SHP77 treated with DMSO at 0.1 percent for 48 hours (cell line): ENCODE measurements at places on chromosomes 12 and 14.

DNA sequence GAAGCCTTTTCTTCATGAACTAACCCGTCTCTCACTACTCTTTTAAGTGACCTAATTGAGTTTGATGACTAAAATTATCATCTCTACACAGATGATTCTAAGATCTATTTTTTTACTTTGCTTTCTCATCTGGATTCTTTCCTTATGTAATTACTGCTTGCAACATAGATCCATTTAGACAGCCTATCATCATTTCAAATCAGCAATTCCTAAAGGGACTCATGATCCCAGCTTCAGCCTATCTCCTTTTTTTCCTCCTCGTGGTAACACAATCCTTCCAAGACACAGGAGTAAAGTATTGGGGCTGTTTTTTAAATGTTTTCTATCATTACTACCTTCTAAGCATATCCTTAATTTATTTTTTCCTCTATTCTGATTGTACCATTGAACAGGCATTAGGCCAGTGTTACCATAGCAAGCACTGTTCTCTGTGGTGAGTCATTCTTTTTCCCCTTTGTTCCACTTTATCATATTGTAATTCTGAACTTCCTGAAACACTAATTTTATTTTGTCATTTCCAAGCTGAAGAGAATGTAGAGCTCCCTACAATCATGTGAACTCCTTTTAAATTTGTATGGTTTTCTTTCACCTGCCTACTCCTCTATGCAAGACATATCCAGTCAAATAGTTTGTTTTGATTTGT, 190.4 kb upstream of the FAR2 start:
- DNase-seq, result no peak

- no peak for DNase-seq
These were observed 13.6 kb downstream of the TTC9 start for GRCh38 chr14:70655110-70655826.

DNA sequence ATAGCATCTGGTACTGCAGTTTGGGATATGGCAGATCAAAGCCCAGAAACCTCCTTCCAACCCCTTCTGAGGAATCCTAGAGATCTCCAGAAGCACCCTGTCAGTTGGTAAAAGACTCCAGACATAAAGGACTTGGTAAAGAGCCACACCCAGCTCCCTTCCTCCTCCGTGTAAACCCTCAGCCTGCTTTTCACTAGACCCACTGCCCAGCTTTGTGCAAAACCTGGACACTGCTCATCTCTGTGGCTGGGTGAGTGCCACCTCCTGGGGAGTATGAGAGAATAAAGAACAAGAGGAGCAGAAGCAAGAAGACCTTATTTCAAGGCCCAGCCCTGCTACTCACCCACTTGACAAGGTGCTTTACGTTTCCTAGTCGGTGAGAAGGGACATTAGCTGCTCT, 33.0 kb downstream of the ANO2 start:
- DNase-seq, result no peak

GRCh38 chr12:25243680-25243990, 7.1 kb downstream of the KRAS start:
- no peak for DNase-seq

GRCh38 chr14:32913725-32914124, 25.0 kb upstream of the NPAS3 start:
- no peak for DNase-seq

- no peak for DNase-seq
These were observed 1081.4 kb upstream of the LRFN5 start for GRCh38 chr14:40525314-40525713.

DNA sequence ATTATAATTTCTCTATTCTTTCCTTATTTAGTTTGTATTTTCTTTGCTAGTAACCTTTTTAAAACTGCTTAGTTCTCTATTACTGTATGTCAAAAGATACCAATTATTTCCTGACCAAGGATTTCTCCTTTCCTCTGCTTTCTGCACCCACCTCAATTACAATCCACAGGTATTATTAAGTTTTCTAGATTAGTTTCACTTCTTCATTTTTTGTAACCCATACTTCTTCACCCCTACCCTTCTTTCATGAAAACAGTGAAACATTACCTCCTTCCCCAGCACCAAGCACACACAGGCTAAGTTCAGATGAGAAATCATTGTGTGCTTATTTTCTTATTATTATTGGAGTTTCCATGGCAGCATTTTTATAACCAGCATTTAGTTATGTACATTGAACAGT, 318.5 kb upstream of the MDGA2 start:
- DNase-seq, result no peak

DNA sequence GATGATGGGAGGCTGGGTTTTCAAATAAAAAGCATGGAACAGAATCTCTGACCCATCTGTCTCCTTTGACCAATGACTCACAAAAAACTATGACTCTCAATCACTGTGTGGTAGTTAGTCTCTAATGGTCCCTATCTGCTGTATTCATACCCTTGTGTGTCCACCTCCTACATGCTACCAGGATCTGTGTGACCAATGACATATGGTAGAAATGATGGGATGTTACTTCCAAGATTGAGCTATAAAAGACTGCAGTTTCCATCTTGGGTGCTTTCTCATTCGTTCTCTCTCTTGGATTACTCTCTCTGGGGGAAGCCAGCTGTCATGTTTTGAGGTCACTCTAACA, 144.7 kb upstream of the BTG1 start:
- no peak for DNase-seq

DNA sequence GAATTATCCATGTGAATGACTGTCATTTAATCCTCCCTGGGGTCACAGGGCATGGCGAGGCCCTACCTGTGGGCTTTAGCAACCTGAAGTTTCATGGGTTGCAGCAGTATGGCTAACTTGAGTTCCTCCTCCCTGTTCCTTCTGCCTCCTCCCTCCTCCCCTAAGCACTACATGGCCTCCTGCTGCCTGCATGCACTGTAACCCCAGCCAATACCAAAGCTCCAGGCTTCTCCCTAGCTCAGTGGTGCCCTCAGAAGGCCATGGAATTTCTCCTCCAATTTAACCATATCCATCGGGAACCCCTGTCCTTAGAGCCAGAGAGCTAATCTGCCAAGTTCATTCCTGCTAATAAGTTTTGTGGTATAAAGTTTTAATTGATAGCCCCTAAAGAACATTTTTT, 95.1 kb downstream of the NT5DC3 start:
- no peak for DNase-seq

- DNase-seq, result no peak
These were observed 14.0 kb upstream of the FBXO33 start for GRCh38 chr14:39446131-39446744.

GRCh38 chr12:33047666-33048065, 151.1 kb upstream of the PKP2 start:
- DNase-seq, result no peak

GRCh38 chr12:123938679-123939480, 33.8 kb downstream of the CCDC92 start:
- DNase-seq, result no peak

DNA sequence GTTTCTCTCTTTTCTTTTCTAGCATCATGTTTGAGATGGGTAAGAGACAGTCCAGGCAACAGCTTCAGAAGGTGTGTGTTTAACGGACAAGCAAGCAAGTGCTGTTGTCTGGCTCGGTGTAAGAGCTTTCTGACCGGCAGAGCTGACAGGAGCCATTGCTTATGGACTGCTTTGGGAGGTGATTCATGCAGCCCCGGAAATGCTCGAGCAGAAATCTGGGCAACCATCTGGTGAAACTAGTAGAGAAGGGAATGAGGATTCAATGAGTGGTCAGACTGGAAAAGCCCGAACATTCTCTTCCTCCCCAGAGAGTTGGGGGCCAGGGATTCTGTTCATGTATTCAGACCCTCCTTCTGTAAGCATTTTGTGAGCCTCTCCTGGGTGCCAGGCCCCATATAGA, 24.4 kb downstream of the TUNAR start:
- DNase-seq, result no peak

DNA sequence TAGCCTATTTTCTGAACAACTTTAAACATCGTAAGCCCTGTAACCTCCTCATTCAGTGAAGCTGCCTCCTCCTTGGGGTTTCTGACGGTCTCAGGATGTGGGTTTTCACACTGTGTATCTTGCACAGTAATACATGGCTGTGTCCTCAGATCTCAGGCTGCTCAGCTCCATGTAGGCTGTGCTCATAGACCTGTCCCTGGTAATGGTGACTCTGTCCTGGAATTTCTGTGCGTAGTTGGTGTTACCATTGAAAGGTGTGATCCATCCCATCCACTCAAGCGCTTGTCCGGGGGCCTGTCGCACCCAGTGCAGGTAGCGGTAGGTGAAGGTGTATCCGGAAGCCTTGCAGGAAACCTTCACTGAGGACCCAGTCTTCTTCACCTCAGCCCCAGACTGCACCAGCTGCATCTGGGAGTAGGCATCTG, 980.5 kb downstream of the TMEM121 start:
- no peak for DNase-seq

DNA sequence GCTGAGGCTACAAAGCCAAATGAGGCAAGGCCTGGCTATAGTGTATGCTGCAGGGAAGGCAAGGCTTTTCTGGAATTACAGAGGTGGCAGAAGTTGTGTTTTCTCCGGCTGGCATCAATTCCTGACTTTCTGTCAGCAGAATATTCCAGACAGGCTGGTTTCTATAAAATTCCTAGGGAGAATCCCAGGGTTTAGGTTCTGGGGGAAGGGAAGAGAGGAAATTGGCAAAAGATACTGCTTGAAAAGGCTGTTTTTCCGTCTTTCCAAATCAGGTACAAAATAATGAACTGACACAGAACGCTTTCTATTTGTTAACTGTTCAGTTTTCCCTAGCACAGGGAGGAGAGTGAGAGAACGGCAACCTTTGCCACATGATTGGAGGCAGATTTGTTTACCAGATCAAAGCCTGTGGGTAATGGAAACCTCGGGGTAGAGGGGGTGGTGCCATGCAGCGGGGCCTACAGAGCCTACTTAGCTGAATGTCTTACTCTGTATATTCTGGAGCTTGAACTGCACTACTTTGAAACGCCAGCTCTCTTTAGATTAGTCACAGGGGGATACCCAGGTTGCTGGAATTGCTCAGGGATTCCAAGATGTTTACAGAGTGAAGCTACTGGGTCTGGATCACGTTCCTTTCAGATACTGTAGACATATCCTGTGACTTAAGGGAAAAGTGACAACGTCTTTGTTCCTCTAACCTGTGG, 65.8 kb upstream of the DACT1 start:
- no peak for DNase-seq

DNA sequence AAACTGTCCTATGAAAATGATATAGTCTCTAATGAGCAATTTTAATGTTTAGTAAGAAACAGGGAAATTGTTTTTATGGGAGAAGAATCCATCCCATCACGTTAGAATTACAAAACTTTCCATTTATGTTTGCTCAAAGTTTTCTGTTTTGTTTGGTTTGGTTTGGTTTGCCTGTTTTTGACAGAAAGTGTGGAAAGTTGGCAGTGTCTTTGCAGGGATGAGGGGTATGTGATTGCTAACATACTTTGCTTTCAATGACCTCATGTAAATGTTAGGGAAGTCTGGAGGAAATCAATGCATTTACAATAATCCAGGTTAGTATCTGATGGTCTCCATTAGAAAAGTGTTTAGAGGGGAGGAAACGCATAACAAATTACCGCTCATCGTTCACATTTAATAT, 12.3 kb upstream of the NAV3 start:
- DNase-seq, result no peak

DNA sequence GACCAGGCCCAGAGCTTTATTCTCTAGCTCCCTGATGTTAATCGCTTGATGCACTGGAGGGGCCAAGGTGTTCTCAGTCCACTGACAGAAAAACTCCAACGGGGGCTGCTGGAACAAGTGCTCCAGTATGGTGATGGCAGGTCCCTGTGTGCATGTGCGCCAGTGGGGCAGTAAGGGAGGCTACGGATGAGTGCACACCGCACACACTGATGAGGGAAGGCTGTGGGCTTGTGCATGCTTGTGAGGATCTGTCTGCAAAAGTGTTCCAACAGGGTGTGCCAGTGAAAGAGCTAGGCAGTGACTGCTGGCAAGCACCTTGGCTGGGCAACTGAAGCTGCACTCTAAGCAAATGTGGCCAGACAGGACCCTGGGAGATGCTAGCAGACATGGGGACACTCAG, 229.7 kb upstream of the FOXG1 start:
- DNase-seq, result no peak

GRCh38 chr14:61218157-61218556, 63.0 kb downstream of the TMEM30B start:
- DNase-seq, result no peak

DNA sequence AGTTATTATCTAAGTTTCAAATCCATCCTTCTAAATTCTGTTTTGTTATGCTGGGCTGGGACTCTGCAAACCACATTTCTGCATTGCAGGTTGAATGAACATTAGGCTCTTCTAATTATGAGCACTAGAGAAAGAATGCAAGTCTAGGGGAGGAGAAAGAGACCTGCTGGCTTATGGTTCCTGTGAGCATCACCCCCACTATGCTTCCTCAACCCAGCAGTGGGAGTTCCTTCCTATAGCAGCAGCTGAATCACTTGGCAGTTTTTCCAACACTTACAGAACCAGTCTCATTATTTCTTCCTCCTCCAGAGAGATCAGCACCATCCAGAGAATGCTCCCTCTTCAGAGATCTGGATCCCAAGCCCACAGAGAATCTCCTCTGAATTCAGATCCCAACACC, 297.7 kb upstream of the CLEC14A start:
- no peak for DNase-seq

DNA sequence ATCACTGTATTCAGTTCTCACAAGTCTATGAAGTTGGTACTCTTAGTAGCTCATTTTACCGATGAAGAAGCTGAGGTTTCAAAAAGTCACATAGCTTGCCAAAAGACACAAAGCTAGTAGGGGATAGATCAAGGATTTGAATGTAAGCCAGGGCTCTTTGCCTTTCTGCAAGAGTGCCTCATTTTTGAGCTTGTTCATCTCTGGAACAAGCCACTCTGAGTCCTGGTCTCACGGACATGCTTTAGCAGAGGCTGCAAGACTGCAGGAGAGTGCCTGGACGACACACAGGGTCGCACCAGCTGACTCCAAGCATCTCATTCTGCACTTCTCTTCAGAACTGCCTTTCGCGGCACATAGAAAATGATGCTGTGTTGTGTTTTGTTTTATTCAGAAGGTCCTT, 3.7 kb downstream of the NUAK1 start:
- no peak for DNase-seq

GRCh38 chr12:116792403-116792802, 54.3 kb downstream of the RNFT2 start:
- no peak for DNase-seq

GRCh38 chr12:6620137-6620884, 13.1 kb upstream of the CHD4 start:
- no peak for DNase-seq

GRCh38 chr14:39318574-39318973, 84.9 kb downstream of the MIA2 start:
- no peak for DNase-seq

- no peak for DNase-seq
These were observed 7.3 kb downstream of the PAN2 start for GRCh38 chr12:56326533-56326932.

DNA sequence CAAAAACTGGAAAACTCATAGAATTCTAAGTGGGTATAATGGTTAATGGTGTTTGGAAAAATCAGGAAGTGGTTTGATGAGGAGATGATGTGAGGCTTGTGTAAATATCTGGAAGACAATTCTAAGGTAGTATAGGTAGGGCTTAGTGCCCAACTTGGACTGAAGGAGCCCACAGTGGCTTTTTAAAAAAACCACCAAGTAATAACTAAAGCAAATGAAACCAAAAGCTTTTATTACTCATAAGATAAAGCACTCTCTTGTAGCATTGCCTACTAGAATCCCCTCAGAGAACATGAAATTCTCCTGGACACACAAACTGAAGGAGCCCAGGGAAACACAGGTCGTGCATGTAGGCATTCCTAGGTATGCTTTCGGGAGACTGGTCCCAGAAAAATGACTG, 324.5 kb downstream of the NELL2 start:
- DNase-seq, result no peak
